Stimulated activated CD4-positive, alpha-beta T cell treated with anti-CD3 and anti-CD28 coated beads, Interleukin-12 subunit alpha, Interleukin-12 subunit beta, amount 100 ng/mL, for 48 hours (primary cell): ENCODE measurements at places on chromosomes 12 and 14.

- no peak for DNase-seq
These were observed 567.9 kb downstream of the MED13L start for GRCh38 chr12:115709540-115710011.

DNA sequence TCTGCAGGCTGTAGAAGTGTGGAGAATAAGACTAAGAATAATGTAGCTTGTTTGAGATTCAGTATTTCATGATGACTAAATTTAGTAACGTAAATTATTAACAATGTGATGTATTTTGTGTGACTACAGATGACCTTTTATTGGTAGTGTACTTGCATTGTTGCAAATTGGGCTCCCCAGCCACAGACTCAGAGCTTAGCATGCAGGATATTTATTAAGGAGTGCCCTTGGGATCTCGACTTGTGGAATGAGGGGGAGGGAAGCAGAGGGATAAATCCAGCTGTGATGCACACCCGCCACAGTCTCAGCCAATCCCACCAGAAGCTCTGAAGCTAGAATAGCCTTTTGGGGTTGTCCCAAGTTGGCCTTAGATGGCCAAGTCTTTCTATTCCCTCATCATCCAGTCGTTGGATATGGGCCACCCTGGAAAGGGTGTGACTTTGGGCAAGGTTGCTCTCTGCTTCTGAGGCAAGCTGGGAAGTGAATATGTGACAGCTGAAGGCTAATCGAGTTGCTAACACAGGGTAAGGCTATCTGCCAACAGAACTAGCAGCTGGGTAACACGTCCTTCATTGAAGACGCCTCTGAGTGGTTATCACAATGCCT, 42.1 kb upstream of the USP44 start:
- no peak for DNase-seq

DNA sequence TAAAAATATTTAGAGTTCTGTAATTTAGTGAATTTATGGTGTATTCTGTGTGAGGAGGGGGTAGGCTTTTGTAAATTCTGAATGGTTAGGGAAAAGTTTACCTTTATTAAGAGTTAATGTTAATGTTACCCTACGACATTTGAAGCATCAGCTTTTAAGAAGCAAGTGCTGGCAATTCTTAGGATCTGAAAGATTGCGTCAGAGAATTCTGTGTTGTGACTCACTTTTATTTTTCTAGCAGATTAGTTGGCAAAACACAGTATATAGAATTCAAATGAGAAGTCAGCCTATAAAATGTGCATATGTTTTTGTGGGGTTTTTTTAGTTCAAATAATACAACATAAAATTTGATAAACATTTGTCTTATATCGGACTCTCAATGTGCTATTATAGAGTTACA, 97.6 kb downstream of the RAD52 start:
- no peak for DNase-seq

DNA sequence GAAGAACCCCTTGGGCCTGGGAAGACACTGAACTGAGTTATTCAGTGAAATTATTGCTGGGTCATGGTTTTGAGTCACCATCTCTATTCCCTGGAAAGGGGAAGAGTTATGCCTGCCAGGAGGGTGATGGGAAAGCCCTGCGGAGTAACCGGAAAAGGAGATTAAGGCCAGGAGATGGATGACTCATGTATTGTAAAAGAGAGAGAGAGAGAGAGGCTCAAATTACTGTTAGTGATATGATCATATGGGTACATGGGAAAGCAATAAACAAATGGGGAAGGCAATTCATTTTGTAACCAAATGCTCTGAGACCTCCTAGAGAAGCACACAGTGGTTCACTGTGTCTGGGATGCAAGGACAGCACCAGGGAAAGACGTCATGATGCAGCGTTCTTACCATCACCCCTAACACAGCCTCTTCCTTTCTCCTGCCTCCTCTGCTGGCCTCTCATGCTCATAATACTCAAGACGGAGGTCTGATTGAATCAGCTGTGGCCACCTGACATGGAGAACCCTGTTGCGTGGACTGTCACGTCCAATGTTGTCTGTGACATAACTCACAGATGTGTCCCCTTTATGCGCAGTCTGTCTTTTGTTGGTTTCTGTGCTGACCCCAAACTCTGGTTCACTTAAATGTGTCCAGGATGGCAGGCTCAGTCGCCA, 243.7 kb downstream of the TMEM132D start:
- DNase-seq: no peak

DNA sequence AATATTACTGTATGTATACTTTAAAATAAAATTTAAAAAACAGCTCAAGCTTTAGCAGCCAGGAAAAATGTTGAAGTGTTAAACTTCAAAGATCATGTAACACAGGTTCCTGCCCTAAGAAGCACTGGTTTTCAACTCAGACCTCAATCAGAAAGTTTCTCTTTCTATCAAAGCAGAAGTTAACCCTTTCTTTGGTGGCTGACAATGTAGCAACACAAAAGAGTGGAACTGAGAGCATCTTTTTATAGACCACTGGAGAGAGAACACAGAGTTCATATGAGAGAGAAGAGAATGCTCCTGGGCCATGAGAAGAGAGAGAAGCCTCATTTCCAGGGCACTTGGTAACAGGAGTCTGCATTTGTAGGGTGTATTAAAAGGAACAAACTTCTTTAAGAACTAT, 42.2 kb upstream of the KTN1 start:
- no peak for DNase-seq

GRCh38 chr12:123089631-123090353, 61.1 kb downstream of the PITPNM2 start:
- DNase-seq: no peak

GRCh38 chr12:94098466-94098865, 49.9 kb upstream of the PLXNC1 start:
- no peak for DNase-seq

- DNase-seq: no peak
These were observed 128.1 kb upstream of the C14orf180 start for GRCh38 chr14:104451474-104451873.
